Smooth muscle cell of trachea (primary cell): ENCODE measurements at places on chromosomes 7 and 10. TPM values are rescaled to one million over a fixed set of nuclear protein-coding genes. Genes with fewer than 3 reads are reported as not detected.

Gene PAX2
- total RNA-seq, result not detected in 2 replicates

Gene GIMAP8
- total RNA-seq, result 0.15 TPM in 1 of 2 replicates, not detected in the other

Gene ZNF777
- 5.5 and 7.4 TPM in 2 replicates for total RNA-seq

Gene OR2A5
- total RNA-seq, result not detected in 2 replicates

Gene IMPDH1
- 50.0 and 69.0 TPM in 2 replicates for total RNA-seq

Gene MALRD1
- total RNA-seq, result 1.0 and 3.1 TPM in 2 replicates

Gene TAS2R41
- total RNA-seq, result 0.17 TPM in 1 of 2 replicates, not detected in the other

Gene NYAP1
- 1.3 and 3.5 TPM in 2 replicates for total RNA-seq

Gene EFCAB10
- not detected in 2 replicates for total RNA-seq

Gene DENND2A
- 34.9 and 69.6 TPM in 2 replicates for total RNA-seq

Gene RBP3
- total RNA-seq, result not detected in 2 replicates
